Cardiac septum (tissue), 1 donor: ENCODE measurements at places on chromosomes 2 and 18.

DNA sequence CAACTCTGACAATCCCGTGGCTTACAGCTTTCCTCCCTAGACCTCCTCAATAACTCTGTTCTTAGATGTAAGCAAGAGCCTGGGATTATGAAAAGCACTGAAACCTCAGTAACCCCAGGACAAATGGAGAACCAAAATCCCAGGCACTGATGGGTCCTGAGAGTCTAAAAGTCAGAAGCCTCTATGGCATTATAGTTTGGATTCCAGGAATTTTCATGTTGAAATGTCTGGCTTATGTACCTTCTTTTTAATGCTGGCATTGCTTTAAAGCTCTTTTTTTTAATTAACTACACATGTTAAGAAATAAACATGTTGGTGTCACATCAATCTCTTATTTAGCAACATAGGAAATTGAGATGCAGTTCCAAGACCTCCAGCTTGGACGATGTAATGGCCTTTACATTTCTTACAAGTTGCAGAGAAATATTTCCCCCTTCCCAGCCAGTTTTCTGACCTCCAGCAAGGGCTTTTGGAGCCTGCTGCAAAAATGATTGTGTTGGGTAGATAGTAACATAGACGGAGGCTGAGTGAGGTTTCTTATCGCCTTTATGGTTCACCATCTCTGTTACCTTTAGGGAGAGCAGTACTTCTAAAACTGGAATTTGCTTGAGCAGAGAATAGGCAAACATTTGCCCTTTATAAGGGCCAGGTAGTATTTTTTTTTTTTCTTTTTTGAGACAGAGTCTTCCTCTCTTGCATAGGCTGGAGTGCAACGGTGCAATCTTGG is 84.8 kb upstream of the RASGRP3 start:
- no peak for DNase-seq

DNA sequence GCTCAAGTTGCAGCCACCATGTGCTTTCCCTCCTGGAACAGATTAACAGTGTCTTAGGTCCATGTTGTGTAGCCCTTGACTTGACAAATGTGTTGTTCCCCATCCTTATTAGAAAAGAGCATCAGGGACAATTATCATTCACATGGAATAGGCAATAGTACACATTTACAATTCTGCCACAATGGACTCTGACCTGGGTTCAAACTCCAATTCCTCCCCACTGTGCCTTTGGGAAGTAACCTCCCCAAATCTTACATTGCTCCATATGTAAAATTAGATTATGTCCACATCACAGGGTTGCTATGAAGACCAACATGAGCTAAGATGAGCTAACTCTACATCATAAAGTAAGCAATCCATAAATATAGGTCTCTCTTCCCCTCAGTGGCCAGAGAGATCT is 193.8 kb downstream of the NRP2 start:
- DNase-seq: no peak

GRCh38 chr2:39289609-39290008 is 45.8 kb upstream of the CDKL4 start:
- no peak for DNase-seq

DNA sequence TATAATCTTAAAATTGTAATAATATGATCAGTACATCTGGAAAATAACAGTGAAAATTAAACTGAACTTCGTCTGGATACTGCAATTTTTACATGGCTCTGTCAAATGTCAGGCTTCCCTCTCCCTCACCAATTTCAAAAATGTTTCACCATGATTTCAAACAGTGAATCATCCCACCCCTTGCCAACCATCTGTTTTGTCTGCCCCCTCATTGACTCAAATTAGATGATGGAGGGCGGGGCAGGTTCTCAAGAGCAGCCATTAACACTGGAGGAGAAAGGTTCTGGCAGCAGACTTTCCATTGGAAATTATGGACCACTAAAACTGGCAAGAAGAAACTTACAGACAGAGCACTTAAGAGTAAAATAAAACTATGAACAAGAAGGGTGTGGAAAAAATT is 1195.7 kb upstream of the ZEB2 start:
- DNase-seq: no peak

DNA sequence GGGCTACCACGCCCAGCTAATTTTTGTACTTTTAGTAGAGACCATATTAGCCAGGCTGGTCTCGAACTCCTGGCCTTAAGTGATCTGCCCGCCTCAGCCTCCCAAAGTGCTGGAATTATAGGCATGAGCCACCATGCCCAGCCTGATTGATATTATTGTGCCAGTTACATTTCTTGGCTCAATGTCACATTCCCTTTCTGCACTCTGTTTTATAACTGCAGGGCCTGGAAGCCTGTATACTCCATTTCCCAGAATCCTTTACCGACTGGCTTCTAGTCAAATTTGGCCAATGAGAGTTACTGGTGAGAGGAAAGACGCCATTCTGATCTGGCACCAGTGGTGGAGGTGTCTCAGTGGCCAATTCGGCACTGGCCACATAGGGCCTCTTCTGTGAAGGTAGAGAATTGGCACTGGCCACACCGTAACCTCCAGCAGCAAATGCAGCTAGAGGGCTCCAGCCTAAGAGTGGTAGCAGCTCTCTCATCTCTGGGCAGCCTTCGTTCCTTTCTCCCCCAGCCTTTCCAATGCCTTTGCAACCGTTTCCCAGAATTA is 16.9 kb upstream of the CFAP36 start:
- DNase-seq: no peak

DNA sequence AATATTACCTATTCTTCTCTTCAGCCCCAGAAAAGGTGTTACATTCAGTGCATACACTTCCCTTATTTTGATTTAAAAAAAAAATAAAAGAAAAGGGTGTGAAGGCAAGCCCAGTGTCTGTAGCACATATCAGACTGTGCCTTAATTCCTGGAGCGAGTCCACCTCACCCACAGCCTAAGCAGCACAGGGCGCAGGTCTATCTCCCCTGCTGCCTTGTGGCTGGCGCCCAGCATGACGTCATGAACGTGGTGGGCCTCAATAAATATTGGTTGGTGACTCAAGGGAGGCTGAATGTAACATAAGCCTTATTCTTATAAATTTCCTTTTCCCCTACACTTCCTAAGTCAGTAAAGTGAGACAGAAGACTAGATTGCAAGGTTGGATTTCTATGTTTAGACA is 26.4 kb downstream of the ST3GAL5 start:
- no peak for DNase-seq

DNA sequence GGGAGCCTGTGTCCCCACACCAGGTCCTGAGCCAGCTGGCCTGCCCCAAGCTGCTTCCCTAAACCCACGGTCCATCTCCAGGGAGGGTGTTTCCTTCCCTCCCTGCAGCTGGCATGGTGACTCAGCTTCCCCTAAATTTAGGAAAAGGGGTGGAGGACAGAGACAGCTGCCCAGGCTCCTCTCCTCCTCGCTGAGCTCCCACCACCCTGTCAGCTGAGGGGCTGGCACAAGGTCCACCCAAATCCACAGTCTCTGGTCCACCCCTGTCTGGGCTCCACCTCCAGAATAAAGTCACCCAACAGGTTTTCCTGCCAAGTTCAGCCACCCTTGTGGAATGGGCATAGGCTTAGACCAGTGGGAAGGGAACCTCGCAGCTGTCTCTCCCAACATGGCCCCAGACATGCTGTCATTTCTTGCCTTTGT is 156.5 kb downstream of the TNS1 start:
- DNase-seq: peak; percentile 74

DNA sequence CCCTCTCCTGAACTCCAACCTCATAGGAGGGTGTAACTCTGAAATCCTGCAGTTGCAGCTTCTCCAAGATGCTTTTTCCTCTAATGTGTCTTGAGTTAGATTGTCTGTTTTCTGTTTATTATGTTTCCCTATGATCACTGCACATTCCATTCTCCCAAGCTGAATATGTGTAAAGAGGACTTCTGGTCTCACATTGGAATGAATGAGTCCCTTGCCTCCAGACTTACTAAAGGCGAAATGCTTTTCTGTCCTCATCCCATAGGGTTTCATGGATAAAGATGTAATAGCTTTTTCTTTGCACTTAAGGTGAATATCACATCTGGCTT is 35.5 kb upstream of the CYP27A1 start:
- no peak for DNase-seq
